ENCODE measurements at places on chromosomes 6 and 20.
A peak's percentile ranks its signal among the peaks of the same experiment; 100 is the strongest.

DNA sequence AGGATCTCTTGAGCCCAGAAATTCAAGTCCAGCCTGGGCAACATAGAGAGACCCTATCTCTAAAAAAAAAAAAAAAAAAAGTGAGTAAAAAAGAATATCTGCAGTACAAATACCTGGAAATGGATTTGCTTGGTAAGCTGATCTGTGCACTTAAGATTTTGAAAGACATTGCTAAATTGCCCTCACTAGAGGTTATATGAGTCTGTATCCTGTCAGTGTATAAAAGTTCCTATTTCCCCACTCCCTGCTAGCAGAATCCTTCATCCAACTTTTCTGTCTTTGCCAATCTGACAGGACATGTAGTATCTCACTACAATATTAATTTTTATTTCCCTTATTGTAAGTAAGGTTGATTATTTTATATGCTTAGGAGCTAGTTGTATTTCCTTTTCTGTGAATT, 36.1 kb downstream of the BICRAL start:
- no peak for DNase-seq

DNA sequence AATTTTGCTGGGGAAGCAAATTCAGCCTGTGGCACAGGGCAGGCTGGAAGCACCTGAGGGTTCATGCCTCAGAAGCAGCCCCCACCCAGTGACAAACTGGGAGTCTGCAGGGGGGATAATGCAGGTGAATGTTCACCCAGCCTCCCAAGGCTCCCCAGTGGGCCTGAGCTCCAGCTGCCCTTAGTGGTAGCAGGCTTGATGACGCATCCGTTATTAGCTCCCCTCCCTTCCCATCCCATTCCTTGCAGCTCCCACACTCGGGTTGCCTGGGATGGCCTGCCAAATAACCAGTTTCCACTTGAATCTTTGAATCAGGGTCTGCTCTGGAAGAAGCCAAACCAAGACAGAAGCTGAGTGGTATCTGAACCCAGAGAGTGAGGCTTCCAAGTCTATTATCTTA, 15.8 kb downstream of the KCNK15 start:
- DNase-seq: no peak

- DNase-seq: peak; percentile 41
These were observed 32.9 kb downstream of the PMEPA1 start for GRCh38 chr20:57676589-57677583.

GRCh38 chr20:8749986-8750385, 318.9 kb upstream of the PLCB4 start:
- DNase-seq: no peak

DNA sequence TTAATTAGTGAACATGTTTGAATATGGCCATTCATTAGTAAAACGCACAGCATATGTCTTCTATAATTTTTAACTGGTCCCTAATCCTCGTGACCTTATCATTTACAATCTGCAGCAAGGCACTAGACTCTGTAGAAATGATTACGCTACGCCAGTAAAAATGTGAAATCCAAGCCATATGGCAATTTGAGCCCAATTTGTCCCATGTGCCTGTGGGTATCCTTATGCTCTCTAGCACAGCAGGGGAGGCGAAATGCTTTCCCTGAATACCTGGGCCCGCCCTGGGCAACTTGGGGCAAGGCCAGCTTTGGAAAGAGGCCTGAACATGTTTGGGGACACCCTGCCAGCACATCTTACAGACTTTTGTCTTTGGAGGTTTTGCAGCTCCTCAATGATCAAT, 122.7 kb upstream of the AGPAT4 start:
- no peak for DNase-seq

- DNase-seq: no peak
These were observed 27.2 kb upstream of the ENPP1 start for GRCh38 chr6:131780600-131780999.

DNA sequence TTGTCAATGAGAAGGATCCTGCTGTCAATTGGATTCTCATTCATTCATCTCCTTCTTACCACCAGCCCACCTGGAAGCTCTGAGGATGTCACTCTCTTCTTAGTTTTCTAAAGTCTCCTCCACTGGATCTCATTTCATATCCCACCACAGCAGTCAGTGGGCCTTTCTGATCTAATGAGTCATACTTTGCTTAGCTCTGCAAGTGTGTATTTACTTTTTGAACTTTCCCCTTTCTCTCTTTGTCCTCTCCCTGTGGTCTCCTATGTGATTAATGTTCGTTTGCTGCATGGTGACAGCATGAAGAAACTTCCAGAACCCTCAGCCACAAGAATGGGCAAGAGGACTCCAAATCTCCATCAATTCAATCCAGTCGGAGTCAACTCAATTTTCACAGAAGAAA, 63.6 kb upstream of the SYNDIG1 start:
- DNase-seq: no peak

DNA sequence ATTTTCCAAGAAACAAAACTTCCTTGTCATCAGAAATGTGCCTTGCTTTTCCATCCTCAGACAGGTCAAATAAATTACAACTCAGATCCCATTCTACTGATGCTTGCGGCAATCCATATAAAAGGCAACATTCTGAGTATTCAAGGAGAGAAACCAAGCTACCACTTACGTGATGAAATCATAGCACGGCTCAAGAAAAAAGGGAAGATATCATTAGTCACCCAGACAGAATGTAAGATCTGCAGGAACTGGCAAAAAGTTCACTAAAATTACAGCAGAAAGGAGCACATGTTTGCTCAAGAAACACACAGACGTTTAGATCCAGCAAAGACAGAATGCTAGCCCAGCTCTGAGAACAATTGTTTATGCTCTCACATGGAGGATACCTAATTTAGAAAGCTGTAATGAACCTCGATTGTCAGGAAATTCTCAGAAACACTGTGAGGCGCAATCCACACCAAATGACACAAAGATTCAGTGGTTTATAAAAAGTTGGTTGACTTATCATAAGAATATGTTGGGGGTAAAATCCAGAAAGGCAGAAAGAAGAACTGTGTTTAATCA, 304.2 kb downstream of the ADGRG6 start:
- no peak for DNase-seq

DNA sequence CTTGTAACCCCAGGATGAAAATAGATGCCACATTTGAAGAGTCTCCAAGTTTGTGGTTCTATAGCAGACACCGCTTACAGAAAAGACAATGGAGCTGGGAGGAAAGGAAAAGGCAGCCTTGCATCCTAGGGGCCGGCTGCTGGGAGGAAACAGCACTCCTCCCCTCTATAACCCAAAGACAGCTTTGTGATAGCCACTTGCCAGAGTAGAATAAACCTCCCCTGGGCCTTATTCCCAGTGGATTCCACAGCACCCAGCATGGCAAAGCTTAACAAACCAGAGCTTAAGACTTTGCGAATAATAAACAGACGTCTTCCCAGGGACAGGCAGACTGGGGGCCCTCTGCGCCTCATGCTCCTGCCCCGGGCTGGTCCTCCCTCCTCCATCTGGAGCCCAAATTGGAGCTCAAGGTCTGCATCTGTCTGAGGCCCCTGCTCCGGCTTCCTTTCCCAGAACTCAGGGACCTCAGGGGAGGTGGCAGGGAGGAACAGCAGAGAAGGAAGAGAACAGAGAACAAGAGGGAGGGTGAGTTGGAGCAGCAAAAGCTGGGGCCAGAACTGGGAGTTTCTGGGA, 8.8 kb upstream of the TAF8 start:
- DNase-seq: no peak

DNA sequence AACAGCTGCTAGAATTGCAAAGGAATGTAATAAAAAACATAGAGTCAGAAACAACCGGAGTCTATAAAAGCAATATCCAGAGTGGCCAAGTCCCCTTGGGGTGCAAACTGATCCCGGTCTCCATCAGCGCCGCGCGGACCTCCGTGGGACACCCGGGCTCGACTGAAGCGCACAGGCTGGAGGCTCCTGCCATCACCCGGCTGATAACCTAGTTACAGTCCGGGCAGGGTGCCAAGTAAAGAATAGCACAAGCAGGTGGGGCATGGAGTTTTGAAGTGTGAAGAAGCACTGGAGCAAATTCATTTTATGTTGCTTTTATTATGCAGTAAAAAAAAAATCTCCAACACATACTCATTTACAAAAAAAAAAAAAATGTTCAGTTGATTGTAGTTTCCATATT, 205.1 kb upstream of the GMDS start:
- peak; percentile 40 for DNase-seq

DNA sequence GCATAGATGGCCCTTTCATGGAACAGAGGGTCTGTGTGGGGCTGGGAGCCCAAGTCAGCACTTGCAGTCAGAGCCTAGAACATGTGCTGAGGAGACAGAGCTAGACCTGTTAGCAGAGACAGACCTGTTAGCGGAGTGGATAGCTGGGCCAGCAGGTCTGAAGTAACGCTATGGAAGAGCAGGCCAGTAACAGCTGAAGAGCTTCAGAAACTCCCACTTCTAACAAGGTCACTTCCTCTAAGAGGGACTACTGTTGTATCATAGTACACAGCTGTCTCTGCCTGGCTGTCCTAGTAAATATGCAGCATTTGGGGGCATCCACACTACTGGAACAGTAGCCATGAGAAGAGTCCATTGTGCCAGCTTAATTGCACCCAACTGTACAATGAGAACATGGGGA, 41.2 kb upstream of the POLR1H start:
- DNase-seq: no peak

- no peak for DNase-seq
These were observed 35.7 kb upstream of the SLC22A1 start for GRCh38 chr6:160085713-160086505.
